ENCODE measurements at places on chromosomes 11 and 22.

DNA sequence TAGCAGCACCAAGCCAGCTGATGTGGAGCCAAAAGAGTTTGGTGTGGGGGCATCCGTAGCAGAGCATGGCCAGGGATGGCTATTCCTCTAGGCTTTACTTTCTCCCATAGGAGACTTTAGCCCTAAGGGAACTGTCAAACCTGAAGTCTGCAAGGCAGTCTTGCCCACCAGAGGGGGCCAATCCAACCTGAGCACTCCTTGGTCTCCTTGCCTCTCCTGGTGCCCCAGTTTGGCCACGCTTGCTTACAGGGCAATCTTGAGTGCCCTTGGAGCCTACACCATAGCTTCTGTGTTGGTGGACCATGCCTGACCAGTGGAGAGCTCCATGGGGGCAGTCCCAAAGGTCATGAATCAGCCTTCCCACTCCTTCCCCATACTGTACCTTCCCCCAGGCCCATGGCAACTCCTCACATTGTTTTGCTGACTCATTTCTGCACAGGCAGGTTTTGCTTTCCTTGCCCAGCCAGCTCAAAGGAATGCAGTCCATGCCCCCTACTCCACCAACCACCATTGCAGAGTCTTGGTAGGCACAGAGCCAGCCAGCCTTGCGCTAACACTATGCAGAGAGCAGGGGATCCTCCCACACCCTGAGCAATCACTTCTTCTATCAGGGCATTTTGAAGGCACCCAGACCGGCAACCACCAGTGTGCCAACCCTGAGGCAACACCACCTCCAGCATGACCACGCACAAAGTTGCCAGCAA, 1421.2 kb upstream of the RAG2 start:
- DNase-seq = peak; percentile 55

DNA sequence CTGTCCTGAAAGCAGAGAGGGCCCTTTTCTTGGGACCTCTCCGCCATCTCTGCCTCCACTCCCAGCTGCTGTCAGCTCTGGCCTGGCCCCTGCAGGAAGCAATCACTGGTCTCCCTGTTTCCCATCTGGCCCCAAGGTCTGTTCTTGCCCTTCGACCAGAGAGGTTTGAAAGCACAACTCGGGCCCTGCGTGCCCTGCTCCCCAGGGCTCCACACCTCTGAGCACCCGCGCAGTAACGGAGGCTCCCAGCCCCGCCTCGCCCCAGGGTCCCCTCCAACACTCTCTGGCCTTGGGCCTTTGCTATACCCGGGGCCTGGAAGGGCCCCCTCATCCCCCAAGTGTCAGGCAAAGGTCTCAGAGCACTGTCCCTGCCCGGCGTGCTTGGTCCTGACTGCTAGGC, 7.8 kb upstream of the CD81 start:
- DNase-seq = no peak

- no peak for DNase-seq
Measured at GRCh38 chr22:41672780-41673509, 15.7 kb downstream of the SNU13 start.

DNA sequence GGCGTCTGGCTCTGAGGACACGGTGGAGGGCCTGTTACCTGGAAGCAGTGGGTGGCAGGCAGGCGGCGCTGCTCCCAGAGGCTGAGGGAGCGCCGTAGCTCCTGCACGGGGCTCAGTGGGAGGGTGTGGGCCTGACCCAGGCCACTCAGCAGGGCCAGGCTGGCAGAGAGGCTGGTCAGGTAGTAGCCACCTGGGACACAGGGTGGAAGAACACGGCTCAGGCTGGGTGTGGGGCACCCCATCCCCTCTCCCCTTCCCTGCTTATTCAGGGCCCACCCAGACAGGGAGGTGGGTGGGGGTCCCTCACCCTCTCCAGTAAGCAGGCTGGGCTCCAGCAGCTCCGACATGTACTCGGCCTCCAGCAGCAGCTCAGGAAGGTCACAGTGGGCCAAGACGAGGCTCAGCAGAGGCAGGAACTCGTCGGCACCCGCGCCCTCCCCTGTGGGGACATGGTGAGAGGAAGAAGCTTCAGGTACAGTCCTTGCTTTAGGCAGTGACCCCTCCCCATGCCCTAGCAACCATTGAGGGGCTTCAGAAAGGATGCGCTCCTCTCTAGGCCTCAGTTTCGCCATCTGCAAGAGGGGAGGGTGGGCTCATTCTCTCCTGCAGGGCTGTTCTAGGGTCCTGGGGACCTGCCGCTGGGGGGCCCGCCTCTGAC, 2.9 kb downstream of the RIN1 start:
- no peak for DNase-seq

DNA sequence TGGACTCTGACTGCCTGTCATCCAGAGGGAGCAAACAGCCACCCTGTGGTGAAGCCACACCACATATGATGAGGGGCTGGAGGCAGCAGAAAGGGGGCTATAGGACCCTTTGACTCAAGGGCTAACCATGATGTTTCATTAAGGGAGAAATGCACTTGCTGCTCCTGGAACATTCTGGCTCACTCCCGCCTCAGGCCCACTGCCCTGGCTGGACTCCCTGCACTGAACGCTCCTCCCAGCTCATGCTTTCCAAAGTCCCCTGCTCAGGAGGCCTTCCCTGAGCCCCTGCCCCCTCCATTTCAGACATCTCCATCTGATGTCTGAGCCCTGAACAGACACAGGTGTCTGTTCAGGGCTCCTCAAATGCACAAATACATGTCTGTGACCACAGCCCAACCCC, 69.1 kb downstream of the CDKN1C start:
- no peak for DNase-seq

DNA sequence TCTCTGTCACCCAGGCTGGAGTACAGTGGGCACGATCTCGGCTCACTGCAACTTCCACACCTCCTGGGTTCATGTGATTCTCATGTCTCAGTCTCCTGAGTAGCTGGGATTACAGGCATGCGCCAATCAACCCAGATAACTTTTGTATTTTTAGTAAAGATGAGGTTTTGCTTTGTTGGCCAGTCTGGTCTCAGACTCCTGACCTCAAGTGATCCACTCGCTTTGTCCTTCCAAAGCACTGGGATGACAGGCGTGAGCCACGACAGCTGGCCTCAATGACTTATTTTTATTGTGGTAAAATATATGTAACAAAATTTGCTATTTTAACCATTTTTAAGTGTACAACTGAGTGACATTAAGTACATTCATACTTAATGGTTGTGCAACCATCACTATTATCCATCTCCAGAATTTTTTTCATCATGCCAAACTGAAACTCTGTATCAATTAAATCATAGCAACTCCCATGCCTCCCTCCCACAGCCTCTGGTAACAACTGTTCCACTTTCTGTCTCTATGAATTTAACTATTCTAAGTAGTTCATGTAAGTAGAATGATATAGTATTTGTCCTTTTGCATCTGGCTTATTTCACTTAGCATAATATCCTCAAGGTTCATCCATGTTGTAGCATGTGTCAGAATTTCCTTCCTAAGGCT, 50.7 kb upstream of the CWF19L2 start:
- no peak for DNase-seq

GRCh38 chr22:39135092-39135896, 17.2 kb downstream of the CBX7 start:
- DNase-seq = peak; percentile 39

GRCh38 chr11:9266132-9266736, 1.1 kb upstream of the DENND5A start:
- no peak for DNase-seq

GRCh38 chr22:31103111-31103510, 4.3 kb downstream of the SELENOM start:
- no peak for DNase-seq

- DNase-seq = peak; percentile 39
Measured at GRCh38 chr11:6968816-6969215, 42.6 kb downstream of the ZNF215 start.

GRCh38 chr22:20809538-20810185, 35.7 kb downstream of the SERPIND1 start:
- DNase-seq = no peak

- peak; percentile 5 for DNase-seq
Measured at GRCh38 chr11:92738276-92738675, 231.2 kb upstream of the MTNR1B start.

DNA sequence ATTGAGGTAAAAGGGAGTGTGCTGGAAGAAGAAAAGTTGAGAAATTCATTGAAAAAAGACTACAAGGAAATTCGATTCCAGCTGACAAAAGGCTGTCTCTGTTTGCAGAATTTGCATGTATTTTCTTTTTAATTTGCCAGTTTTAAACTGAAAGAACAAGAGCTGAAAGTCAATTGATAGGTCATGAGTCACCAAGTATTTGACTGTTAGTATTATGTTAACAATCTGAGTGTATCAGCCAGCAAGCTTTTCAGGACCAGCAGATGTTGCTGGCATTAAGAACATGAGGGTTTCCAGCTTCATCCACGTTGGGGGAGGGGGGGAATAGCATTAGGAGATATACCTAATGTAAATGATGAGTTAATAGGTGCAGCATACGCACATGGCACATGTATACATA, 726.7 kb downstream of the METTL15 start:
- peak; percentile 68 for DNase-seq

All from fibroblast of pulmonary artery (primary cell).